ENCODE measurements at places on chromosomes 6 and 20.

- no peak for DNase-seq
Observed at GRCh38 chr6:124373386-124373785, 569.7 kb downstream of the NKAIN2 start.

GRCh38 chr6:11425431-11425871, 112.1 kb upstream of the TMEM170B start:
- no peak for DNase-seq

GRCh38 chr6:8375916-8376315, 59.4 kb downstream of the SLC35B3 start:
- no peak for DNase-seq

GRCh38 chr6:3838992-3839867, 9.9 kb upstream of the FAM50B start:
- DNase-seq = no peak

GRCh38 chr20:63842258-63842657, 11.2 kb upstream of the ZBTB46 start:
- DNase-seq = no peak

DNA sequence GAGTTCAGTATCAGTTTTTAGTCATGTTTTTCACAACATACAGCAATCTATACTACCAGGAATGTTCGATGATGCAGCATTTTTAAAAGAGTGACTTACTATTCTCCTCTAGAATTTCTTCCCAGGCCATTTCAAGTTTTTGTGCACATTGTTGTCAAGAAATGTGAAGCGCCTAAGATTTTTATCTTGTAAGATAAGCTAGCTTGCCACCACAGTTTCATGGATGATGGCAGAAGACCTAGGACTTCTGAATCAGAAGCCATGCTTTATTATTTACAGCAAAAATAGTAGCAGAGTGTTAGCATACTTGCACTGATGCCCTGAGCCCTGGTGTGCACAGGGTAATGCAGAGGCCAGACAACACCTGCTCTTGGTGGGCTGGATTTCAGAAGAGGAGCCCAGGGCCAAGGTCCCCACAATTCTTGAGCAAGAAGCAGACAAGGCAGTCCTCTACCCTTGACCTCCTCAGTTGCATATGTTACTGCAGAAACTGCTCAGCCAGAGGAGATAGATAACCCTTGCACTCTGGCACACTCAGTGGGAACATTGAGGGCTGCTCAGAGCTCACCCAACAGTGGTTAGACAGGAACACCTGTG, 99.2 kb downstream of the QKI start:
- no peak for DNase-seq

DNA sequence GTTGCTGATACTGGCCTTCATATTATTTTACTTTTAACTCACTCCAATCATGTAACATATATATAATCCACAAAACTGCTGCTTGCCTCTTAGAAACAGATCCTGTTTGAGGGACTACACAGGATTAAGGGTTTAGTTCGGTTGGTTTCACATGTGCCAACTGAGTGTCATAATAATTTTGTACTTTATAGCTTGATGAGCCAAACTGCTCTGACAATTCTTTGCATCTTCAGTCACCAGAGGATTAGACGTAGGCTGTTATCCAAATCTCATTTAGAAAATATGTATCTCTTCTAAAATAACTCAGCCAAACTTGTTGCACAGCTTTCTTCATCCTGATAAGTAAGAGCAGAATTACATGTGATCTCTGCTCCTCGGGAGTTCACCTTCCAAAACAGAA, 643.6 kb upstream of the PTCHD4 start:
- no peak for DNase-seq

DNA sequence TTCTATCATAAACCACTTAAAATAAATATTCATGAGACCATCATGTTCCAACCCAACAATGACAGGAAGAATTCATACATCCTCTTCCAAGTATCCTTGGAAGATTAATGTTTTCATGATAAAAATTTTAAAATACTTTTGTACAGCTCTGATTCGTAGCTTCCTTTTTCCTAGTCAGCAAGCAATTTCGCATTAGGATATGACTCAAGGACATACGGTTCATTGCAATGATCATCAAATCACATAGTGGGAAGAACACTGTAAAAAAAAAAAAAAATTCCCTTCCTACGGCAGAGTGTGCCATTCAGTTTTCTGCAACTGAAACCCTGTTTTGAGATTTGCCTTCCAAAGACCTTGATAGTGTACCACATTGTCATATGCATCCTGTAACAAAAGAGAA, 35.3 kb upstream of the GFOD1 start:
- no peak for DNase-seq

DNA sequence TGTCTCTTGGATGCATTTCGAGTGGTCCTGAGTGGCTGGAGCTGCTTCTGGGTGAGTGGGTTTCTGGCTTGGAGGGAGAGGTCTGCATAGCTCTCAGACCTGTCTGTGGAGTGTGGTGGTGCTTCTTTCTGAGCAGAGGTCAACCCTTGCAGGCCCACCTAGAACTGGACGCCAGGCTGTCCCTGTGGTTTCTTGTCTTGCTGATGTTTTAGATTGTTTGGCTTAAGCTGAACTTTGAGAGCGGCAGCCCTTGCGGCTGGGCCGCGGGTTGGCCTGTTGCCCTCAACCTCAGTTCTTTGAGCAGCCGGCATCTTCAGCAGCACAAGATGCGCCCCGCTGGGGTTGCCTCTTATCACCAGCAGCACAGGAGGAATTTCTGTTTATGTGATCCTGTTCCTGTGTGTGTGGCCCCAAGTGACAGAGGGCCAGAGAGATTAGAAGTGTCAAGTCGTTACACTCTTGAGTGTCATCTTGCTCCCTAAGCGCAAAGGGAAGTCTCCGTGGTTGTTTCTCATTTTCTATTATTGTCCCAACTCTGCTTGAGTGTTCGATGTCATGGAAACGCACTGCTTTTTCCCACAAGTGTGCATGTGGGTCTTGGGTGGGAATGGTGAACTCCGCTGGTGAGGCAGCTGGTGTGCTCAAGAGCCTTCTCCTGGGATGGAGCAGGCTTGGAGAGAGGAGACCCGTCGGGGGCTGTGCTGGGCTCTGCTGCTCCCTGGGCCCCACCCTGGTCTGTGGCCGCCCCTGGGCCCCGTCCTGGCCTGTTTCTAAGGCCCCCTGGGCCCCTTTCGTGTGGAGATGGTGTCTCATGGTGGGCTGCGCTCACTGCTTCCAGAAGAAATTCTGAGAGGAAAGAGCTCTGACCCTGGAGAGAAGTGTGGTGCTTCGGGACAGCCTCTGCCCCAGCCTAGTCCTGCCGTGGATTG, 20.1 kb upstream of the SLC22A1 start:
- no peak for DNase-seq

DNA sequence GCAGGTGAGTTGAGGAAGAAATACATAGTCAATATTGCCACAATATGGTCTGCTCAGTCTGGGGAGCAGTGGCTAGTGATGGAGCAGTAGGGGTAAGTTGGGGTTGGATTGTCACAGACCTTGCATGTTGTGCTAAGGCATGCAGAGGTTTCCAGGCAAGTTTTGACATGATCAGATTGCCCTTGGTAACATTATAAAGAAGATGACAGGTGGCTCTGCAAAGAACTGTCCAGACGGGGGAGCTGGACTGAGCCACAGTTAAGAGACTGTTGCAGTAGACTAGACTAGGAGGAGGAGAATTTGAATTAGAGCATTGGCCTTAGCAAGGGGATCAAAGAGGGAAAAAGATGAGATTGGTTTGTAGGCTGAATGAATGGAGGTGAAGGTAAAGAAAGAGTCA, 23.4 kb downstream of the ATRN start:
- no peak for DNase-seq
